ENCODE measurements at places on chromosomes 3 and 15.

GRCh38 chr15:69244798-69245197, 53.9 kb upstream of the PAQR5 start:
- no peak for DNase-seq

GRCh38 chr15:56760186-56760585, 26.9 kb upstream of the ZNF280D start:
- no peak for DNase-seq

DNA sequence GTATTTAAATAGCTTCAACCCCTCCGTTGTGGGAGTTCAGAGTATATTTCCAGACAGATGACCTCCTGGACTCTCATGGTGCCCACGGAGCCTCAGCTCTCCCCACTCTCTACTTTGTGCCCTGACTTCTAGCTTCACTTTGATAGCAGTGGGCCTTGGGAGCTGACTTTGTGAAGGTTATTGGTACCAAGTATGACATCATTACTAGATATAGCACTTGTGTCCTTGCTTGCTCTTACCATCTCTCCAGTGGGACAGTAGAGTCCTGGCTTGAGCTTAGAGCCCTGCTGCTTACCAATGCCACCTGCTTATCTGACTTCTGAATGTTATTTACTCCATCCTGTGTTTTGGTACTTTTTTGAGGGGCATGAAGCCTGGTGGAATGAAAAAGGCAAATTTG, 53.4 kb downstream of the PPM1L start:
- DNase-seq = no peak

DNA sequence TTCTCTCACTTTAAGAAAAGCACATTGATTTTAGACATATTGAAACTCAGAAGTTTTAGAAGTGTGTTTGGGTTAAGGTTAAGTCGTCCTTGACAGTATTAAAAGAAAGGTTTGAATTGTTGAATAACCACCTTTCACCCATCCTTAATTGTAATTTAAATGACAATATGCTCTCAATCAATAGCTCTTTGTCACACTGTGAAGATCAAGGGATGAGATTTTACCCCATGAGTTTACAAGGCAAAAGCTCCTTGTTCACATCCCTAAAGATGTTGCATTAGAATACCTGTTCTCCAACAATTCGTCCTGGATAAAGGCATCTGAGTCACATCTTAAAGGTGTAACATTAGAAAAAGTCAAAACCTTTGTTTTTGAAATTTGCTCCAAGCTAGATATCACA, 220.4 kb upstream of the MDFIC2 start:
- no peak for DNase-seq

DNA sequence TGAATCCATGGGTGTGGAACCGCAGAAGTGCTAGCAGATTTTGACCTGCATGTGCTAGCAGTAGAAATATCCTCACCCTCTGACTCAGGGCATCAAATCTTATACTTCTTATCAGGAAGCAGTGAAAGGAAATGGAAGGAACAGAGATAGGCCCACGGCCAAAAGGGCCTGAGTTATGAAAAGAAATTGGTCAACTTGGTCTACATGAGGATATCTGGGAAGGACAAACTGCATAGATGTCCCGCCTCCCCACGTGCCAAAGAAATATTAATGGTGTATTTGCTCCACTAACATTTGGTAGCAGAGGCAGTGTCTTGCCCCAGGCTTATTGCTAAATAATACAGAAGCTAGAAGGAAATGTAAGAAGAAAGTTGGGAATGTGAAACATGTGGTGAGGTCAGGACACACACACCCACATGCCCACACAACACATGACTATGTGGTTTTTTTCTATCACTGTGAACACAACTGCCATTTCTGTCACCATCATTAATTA, 93.6 kb upstream of the COL8A1 start:
- DNase-seq = no peak

GRCh38 chr15:67394873-67395639, 125.9 kb upstream of the C15orf61 start:
- no peak for DNase-seq

DNA sequence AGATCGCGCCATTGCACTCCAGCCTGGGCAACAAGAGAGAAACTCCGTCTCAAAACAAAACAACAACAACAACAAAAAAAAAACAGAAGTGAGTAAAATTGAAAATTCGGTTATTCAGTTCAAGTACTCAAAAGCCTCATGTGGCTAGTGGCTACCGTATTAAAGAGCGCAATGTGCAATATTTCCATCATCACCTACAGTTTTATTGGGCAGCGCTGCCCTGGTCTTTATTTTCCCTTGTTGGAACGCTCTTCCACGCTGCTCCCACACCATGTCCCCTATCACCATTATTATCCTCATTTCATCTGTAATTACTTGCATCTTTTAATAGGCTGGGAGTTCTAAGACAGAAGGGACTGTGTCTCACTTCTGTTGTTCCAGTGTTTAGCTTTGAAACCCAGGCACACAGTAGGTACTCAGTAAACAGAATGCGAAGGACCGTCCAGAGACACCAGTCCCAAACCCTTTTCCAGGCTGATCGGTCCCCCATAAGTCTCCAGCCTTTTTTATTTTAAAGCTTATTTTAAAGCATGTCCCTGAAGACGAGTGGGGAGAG, 423 bp upstream of the HACD3 start:
- no peak for DNase-seq

GRCh38 chr15:55267401-55268175, 22.0 kb downstream of the RAB27A start:
- DNase-seq = peak; percentile 26

DNA sequence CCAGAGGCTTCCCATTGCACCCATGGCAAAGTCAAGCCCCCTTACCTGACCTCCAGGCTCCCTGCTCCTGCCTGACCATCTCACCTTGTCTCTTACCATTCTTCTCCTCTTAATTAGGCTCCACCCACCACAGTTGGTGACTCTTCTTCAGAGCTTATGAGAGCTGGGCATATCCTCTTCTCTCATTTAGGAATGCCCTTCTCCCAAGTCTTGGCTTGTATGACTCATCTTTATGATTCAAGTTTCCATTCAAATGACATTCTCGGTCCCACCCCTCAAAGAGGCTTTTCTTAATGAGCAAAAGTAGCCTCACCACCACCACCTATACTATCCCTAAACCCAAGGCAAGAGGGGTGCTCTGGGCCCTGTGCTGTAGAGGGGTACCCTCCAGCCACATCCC, 55.3 kb upstream of the NUDT16 start:
- DNase-seq = no peak

DNA sequence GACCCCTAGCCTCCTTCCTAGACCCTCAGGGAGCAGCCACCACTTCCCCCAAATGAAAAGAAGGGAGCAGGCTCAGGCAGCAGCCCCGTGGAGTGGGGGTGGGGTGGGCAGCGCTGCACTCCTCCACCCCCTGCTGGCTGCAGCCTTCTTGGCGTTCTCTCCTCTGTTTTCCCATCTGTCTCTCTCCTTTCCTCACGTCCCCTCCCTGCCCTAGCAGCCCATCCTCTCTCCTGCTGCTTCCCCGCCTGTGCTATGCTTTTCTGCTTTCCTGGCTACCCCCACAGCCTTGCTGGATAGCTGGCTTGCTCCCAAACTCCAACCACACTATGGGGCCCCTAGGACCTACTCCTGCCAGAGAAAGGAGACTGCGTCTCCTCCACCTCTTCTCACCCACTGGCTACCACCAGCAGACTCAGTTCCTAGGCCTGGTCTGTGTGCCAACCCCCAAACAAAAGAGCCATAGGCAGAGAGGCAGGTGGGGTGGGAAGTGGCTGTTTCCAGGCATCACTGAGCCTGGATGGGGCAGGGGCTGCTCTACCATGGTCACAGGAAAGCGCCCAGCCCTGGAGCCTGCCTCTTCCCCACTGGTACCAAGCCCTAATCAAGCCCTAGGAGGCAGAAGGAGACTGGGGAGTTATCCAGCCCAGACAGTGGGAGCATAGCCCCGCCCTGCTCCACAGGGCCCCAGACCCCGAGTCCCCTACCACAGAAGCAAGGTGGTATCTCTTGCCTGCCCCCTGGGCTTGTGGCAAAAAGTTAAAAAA, 3.4 kb upstream of the DISP2 start:
- no peak for DNase-seq

GRCh38 chr15:60374628-60375081, 23.1 kb downstream of the ANXA2 start:
- DNase-seq = no peak

DNA sequence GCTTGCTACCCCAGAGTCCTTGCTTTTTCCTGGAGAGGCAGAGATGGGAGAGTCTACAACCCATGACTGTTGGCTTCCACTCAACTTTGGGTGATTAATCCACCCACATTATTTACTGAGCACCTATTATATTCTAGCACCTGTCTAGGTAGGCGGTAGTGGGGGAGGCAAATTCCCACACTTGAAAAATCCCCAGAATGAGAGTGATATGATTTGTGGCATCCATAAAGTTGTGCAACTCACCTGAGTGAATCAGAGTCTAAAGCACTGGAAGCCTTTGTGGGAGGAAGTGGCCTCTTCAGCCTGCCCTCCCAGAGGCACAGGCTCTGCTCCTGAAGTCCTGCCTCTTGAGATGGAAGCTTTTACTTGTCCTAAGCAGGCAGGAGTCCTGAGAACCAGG, 40.4 kb upstream of the CTNNB1 start:
- DNase-seq = no peak

DNA sequence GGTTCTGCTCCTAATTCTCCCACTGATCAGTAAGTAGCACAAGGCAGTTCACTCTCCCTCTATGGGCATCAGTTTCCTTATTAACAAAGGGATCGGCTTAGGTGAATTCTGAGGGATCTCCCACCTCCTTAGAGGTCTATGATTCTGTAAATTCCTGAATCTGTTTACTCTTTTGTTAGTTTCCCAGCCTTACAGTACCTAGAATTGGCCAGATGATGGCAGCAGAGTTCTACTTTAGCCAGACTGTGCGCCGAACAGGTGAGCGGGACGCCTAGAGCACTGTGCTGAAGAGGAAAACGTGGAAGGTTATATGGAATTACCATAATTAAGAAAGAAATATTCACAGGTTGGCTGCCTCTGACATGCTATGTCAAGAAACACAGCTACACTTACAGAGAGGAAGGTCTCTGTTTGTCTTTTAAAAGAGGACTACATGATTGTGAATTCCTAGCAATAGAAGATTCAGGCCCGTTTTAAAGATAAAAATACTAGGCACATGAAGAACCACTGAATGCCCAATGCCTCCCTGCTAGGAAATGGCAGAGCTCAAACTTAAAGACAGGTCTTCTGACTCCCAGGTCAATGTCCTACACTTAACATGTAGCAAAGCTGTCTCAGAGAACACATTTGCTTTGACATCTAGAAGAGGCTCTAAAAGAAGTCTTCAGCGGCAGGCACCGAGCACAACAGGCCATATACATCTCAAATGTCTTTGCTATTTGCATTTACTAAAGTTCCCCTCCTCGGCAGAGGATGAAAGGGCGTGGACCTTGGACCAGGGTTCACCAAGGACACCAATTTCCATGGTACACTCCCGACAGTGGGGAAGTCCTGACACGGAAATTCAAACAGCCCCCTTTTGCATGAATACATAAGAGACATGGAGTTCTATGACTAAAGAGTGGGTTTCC, 259.9 kb downstream of the FGF12 start:
- DNase-seq = no peak

DNA sequence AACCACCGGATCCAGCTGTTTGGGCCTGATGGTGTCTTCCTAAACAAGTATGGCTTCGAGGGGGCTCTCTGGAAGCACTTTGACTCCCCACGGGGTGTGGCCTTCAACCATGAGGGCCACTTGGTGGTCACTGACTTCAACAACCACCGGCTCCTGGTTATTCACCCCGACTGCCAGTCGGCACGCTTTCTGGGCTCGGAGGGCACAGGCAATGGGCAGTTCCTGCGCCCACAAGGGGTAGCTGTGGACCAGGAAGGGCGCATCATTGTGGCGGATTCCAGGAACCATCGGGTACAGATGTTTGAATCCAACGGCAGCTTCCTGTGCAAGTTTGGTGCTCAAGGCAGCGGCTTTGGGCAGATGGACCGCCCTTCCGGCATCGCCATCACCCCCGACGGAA, 60.1 kb upstream of the CCR4 start:
- no peak for DNase-seq

DNA sequence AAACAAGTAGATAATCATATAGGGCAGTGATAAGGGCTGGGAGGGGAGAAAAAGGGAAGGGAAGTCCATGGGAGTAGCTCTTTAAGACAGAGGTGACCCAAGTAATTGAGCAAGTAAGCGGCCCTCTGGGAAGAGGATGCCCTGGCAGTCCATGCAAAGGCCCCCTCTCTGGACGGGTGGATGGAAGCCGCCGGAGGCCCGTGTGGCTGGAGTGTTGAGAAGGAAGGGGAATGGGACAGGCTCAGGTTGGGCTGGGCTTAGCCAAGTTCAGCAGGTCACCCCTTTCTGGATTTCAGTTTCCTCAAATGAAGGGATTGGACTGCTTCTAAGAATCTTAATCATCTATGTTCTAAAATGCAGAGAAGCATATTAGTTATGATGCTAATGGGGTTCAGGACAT, 32.4 kb upstream of the TRPM1 start:
- no peak for DNase-seq

DNA sequence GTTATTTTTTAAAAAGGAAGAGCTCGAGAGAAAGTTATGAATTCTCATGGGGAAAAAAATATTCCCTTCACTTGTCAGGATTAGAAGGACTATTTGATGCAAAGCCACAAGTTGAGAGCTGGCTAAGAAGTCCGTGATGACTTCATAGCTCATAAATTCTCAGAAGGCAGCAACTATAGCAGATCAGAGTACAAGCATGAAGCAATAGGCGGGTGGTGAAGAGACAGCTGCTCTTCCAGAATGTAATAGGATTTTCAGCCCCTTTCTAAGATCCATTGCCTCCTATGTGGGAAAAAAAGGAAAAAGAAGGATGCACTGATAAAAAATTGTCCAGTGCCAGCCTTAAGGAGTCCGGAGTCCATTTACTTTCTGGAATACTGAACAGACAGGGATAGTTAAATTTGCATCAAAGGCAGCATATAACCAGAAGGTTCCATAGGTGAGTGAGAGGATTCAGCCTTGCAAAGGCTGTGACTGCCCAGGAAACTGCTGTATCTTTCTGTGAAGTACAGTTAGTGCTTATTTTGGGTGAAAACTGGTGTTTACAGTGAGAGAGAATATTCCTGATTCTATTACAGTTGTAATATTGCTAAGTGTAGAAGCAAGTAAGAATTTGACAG, 929.5 kb upstream of the ALCAM start:
- DNase-seq = no peak

- no peak for DNase-seq
Observed at GRCh38 chr15:38070778-38071177, 136.3 kb downstream of the TMCO5A start.
